ENCODE measurements at places on chromosomes 6 and 20.

DNA sequence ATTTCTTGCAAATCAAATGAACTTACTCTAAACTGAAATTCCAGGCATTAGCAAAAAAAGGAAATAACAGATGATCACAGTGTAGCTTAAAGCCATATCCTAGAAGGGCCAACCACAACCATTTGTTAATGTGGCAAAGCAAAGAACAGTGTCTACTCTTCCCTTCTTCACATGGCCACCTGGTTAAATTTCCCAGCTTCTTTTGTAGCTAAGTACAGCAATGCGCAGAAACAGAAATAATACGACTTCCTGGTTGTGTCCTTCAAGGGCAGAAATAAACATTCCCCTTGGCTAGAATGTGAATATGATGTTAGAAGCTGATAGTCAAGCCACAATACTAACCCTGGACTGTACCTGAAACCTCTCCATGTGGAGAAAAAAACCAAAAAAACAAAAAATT, 9.6 kb downstream of the SNX3 start:
- DNase-seq: no peak

DNA sequence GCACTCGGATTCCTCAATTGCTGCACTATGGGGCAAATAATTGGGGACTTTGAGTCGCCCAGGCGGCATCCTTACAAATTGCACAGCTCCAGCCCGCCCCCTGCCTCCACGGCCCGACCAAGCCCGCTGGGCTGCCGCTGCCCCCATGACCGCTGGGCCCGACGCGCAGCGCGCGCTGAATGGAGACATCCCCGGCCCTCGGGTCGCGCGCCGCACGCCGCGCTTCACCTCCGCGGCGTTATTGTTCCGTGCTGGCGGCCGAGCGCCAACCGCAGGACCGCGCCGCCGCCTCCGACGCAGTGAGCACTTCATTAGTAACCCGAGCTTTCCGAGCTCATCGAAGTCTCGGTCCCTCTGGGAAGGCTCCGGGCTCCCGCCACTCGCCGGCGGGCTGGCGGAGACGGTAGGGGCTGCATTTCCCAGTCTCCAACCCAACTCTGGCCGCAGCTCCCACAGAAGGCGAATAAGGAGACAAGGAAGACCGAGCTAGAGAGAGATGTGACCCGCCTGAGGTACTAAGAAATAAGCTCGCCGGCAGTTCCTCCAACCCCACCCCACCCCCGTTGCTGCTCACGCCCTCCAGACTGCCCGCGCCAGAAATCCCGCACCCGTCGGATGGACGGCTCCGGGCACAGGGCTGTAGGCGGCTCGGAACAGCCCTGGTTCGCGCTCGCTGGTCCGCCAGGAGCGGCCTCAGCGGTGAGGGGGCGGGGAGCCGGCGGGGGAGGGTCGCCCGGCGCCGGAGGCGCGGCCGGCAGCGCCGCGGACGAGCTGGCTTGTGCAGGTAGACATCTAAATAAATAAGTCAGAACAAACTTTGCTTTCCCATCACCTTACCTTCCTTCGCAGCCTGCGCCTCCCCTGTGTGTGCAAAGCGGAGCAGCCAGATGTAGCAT, 703 bp downstream of the EPHA7 start:
- DNase-seq: peak; percentile 73

GRCh38 chr6:170553534-170554012, 466 bp upstream of the PSMB1 start:
- no peak for DNase-seq

DNA sequence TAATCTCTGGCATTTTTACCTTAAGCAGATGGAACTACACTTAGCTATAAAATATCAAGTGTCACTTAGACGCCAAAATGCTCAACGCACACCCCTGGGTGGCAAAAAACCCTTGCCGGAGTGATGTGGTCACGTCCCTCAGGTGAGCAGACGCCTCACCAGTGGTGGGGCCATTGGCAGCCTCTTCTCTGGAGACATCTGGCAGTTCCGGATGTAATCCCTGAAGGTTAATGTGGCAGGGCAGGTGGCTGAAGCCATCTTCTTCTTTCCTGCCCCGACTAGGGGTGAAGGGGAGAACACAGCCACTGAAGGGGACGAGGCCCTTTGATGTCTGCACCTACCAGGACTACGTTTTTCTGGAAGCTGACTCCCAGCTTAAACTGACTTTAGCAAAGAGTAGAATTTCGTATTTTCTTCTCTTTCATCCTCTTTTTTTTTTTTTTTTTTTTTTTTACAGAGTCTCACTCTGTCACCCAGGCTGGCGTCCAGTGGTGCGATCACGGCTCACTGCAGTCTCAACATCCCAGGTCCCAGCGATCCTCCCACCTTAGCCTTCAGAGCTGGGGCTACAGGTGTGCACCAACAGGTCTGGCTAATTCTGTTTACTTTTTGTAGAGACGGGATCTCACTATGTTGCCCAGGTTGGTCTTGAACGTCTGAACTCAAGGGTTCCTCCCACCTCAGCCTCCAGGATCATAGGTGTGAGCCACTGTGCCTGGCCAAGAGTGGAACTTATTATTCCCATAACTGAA, 152.1 kb downstream of the TTLL2 start:
- no peak for DNase-seq

- no peak for DNase-seq
Observed at GRCh38 chr20:55283889-55284288, 721.4 kb downstream of the CBLN4 start.

Measured in NCI-H1105 (cell line).